Activated CD4-positive, alpha-beta T cell treated with anti-CD3 and anti-CD28 coated beads for 24 hours (primary cell): ENCODE measurements at places on chromosomes 5 and 9.

- no peak for DNase-seq
Measured at GRCh38 chr5:59094864-59095263, 512.0 kb downstream of the RAB3C start.

- DNase-seq: no peak
Measured at GRCh38 chr9:108869092-108869725, 7.1 kb downstream of the ACTL7A start.

DNA sequence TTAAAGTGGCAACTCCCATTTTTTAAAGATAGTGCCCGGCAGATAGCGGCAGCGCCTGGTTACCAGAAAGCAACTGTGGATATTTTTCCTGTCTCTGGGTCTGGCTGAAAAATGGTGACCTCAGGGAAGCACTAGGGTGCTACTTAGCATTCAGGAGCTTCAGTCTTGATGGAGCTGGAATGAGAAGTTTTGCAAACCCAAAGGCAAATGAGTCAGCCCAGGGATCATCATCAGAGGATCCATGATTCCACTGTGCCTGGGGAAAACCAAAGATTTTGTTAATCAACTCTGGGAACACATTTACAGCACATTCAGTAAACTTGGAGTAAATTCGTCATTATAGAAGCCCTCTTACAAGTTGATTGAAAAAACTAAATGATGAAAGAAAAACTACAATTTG lies 26.7 kb downstream of the F2R start:
- DNase-seq: no peak

DNA sequence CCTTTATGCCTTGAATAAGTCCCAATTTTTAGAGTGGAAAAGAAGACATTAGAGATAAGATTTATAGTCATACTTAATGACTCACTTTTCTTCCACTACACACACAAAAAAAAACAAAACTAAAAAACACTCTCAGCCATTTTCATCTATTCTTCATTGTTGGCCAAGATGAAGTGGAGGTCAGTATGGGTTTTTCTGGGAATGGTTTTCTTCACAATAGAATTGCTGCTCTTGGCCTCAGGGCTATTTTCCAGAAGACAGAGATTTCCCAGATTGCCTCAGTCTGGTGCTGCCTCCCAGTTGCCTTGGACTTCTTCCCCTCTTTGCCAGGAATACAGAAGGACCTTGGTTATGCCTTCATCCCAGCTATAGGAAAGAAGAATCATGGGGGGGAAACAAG lies 463.7 kb downstream of the TMEM232 start:
- no peak for DNase-seq

- DNase-seq: peak; percentile 38
Measured at GRCh38 chr9:114898741-114899140, 31.6 kb downstream of the TNFSF8 start.

- DNase-seq: no peak
Measured at GRCh38 chr9:14304259-14304658, 9.7 kb downstream of the NFIB start.

- no peak for DNase-seq
Measured at GRCh38 chr5:161051920-161052500, 200.0 kb upstream of the ATP10B start.

DNA sequence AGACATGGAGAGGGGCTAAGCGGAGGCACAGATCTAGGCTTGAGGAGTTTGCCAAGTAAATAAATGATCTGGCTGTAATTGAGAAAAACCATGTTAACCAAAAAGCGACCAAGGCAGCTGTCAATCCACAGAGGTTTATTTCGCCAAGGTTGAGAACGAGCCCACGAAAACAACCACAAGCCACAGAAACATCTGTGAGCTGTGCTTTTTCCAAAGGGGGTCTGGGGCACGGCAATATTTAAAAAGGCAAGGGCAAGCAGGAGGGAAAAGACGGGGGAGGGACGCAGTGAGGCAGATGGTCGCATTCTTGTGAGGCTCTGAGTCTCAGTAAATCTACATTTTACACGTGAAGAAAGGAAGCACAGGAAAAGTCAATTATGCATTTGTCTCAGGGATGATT lies 25.4 kb downstream of the CCT5 start:
- DNase-seq: no peak

GRCh38 chr9:115495052-115495635 lies 377.2 kb upstream of the TNC start:
- no peak for DNase-seq

GRCh38 chr5:142888469-142889085 lies 118.4 kb downstream of the ARHGAP26 start:
- DNase-seq: no peak

DNA sequence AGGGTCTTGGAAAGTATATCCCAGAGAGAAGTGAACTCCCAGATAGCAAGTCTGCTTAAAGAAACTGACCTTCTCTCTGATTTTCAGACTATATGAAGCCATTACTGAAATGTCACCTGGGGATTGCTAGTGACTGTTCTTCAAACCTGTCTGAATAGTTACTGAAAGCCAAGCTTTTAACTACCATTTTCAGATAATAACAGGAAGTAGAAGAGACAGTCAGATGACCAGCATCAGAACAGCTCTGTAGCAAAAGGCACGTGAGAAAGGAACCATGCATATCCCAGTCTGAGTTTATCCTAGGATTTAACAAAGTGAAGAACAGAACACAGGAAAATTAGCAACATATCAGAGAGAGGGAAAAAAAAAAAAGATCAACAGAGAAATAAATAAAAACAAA lies 74.9 kb upstream of the SELENOP start:
- DNase-seq: no peak

DNA sequence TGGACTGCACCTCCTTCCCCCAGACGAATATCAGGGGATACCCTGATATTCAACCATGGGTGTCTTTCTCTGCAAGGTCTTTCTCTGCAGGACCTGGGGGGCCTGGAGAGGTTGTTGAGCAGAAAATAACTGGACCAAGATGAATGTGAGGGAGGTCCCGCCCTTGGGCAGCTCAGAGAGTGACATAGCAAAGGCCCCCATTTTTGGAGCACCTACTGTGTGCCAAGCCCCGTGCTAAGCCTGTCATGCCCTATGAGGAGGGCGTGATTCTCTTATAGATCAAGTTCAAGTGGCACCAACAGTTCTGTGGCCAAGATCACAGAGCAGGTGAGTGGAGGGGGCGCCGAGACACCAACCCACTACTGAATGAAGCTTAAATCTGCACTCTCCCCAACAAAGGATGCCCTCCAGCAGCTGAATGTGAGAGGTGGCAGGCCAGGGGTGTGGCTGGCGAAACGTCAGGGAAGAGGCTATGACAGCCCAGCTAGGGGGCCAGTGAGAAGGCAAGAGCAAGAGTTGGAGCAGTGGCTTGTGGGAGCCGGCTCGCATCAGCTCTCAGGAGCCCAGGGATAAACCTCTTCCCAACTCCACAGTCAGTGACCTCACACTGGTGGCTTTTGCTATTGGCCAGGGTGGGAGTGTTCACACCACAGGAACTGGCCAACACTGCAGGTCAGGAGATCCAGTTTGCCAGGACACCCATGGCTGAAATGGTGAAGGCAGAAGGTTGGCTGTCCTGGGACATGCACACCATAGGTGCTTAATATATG lies 5.3 kb downstream of the SARDH start:
- no peak for DNase-seq

- DNase-seq: no peak
Measured at GRCh38 chr9:37157726-37158377, 37.5 kb downstream of the ZCCHC7 start.

DNA sequence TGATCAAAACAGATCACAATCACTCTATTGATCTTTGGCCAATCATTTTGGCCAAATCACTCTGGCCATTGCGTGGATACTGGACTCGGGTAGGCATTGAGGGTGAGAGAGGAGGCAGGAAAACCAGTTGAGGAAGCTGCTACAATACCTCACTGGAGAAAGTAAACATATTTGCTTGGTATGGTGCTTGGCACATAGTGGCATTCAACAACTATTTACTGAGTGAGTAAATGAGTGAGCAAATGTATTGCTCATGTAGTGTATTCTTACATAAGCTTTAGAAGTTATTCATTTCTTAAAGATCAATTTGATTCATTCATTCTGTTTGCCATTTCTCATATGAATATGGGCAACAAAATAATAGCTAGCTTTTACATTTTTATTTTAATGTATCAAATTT lies 4.0 kb upstream of the DEPDC1B start:
- DNase-seq: no peak

- DNase-seq: no peak
Measured at GRCh38 chr5:168765551-168766425, 186.6 kb upstream of the PANK3 start.
